ENCODE measurements at places on chromosomes 3 and 15.

DNA sequence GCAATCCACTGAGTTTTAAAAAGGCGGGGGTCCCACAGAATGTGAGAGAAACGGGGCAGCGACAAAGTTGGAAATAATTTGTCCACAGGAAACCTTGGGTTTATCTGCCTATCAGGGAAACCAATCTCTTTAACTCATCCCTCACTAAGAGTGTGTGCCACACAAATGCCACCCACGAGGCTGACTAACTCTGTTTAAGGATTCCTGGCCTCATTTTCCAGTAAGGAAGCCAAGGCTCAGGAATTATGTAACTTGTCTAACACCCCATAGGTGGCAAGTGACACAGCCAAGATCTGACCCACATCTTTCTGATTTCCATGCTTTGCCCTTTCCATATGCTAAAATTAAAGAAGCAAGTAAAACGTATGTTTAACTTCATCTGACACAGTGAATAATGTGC lies 263.2 kb downstream of the CNTN3 start:
- DNase-seq = no peak

- no peak for DNase-seq
Measured at GRCh38 chr15:42134617-42135245, 21.7 kb downstream of the PLA2G4F start.

- peak; percentile 72 for DNase-seq
Measured at GRCh38 chr3:12479919-12480427, 4.3 kb upstream of the TSEN2 start.

- peak; percentile 60 for DNase-seq
Measured at GRCh38 chr15:41512940-41513505, 604 bp downstream of the LTK start.

GRCh38 chr3:34387826-34388564 lies 589.6 kb downstream of the PDCD6IP start:
- peak; percentile 23 for DNase-seq

DNA sequence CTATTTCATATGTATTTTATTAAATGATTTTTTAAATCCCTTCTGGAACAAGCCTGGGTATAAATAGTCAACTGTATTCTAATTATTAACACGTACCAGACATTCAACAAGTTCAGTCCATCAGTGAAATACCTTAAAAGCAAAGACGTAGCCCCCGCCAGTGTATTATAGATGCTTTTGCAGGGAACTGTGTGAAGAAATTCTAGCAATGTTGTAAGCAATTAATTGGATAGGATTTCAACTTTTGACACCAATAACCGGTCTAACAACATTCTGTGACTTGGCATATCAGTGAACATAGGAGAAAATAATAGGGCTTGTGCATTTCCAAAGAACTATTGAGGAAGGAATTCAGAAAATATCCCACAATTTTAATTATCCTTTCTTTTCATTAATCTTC lies 67.2 kb upstream of the TGFBR2 start:
- no peak for DNase-seq

DNA sequence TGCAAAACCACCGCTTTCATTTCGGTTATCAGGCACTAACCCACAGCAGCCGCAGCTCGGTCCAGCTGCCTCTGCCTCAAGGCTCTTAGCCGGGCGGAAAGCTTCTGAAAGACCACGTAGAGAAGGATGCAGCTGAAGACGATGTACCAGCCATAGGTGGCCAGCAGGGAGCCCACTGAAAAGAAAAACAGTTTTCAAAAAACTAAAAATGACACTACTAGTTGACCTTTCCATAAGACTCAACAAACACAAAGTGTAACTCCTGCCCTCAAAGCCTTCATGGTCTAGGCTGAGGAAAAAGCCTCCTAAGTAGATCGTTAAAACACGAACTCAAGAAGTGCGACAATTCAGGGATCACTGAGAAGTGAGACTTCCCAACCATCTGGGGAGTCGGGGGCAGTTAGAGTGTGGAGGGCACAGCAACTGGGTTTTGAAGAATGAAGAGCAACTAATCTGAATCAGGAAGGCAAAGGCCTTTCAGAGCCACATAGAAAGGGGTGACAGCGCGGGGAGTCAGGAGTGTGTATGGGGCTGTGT lies 716 bp downstream of the SELENOS start:
- DNase-seq = peak; percentile 60

- no peak for DNase-seq
Measured at GRCh38 chr3:123279121-123279520, 77.4 kb downstream of the SEC22A start.

GRCh38 chr15:31504462-31504839 lies 177.8 kb downstream of the KLF13 start:
- DNase-seq = no peak

DNA sequence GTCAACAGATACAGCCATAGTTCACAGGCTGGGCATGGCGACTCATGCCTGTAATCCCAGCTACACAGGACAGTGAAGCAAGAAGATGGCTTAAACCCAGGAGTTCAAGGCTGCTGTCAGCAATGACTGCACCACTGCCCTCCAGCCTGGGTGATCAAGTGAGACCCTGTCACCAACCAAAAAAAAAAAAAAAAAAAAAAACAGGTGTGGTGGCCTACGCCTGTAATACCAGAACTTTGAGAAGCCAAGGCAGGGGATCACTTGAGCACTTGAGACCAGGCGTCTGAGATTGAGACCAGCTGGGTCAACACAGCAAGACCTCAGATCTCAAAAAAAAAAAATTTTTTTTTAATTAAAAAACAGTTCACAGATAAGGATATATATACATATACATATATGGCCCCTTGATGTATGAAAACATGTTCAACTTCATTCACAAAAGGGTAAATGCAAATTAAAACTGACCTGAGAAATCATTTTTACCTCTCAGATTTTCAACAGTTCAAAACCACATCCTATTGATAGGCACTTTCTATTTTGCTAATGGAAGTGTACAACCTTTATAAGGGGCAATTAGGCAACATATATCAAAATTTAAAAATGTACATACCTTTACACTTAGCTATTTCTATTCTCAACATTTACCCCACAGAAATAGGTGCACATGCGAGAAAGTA lies 51.1 kb downstream of the OSBPL10 start:
- no peak for DNase-seq

DNA sequence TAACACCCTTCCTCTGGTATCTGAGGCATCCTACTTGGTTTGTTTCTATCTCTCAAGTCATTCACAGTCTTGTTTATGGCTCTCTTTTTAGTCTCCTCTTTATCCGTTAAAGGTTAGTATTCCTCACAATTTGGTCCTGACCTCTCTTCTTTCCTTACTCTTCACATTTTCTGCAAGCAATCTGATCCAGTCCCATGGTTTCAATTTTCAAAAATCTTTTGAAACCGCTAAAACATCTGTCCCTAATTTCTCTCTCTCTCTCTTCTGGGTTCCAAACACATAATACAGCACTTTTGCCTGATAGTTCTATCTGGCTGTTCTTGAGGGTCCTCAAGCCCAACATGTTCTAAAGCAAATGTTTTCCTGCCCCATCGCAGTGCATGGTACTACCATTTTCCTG lies 149.0 kb downstream of the SERPINI1 start:
- no peak for DNase-seq

DNA sequence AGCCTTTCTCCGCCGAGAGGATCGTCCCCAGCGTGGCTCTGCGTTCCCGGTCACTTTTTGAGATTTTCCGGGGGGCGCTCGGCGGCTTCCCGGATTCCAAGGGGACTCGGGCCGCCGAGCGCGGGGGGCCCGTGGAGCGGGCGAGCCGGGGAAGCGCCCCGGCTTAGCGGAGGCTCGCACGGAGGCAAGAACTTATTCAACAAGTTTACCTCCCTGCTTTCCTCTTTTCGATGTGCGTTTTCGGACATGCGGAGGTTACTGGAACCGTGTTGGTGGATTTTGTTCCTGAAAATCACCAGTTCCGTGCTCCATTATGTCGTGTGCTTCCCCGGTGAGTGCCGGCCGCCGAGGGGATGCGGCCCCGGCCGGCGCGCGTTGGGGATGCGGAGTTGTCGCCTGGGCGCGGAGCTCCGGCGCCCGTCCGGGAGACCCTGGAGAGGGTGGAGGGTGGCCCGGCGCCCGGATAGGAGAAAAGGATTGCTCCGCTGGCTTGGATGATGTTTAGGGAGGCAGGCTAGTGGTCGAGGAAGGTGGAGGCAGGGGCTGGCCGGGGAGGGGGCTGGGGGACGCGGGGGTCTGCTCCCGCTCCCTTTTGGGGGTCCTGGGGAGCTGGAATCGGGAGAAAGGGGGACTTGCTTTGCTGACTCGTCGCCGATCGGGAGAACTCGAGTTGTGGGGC lies 810 bp downstream of the PTPRG start:
- DNase-seq = peak; percentile 32

- no peak for DNase-seq
Measured at GRCh38 chr3:23734481-23734880, 71.3 kb upstream of the UBE2E1 start.

GRCh38 chr15:74314795-74315438 lies 52.5 kb downstream of the CYP11A1 start:
- no peak for DNase-seq

DNA sequence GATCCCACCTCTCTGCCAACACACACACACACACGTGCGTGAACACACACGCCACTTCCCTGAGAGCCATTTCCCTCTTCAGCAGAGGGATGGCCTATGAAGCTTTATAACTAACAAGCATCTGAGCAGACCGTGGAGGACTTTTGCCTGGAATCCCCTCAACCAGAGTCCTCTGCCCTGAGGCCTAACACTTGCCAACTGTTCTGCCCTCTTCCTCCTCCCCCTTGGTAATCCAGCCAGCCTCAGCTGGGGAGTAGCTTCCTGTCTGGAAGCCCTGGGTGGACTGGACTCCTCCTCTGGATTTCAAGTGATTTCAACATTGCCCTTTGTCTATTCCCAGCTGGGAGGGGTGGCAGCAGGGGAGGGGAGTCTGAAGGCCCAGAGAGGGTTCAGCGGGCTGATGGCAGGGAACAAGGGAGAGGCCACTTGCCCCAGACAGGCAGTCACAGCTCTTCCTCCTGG lies 68.4 kb upstream of the HACD2 start:
- DNase-seq = peak; percentile 95

- no peak for DNase-seq
Measured at GRCh38 chr15:59338414-59338813, 34.3 kb downstream of the MYO1E start.

- no peak for DNase-seq
Measured at GRCh38 chr3:167304077-167304476, 76.0 kb downstream of the ZBBX start.

DNA sequence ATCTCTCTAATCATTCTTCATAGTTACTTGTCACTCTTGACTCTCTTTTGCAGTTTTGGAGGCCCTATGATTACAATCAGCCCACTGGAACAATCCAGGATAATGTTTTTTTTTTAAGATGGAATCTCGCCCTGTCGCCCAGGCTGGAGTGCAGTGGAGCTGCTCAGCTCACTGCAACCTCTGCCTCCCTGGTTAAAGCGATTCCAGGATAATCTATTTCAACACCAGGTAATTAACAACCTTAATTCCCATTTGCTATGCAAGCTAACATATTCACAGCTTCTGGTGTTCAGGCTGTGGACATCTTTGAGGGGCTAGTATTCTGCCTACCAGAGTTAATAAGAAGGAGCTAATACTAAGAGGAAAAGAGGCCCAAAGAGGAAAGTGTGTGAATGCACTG lies 1.1 kb upstream of the BLOC1S6 start:
- peak; percentile 5 for DNase-seq

- no peak for DNase-seq
Measured at GRCh38 chr3:111616417-111617105, 21.4 kb upstream of the ZBED2 start.

- DNase-seq = peak; percentile 86
Measured at GRCh38 chr3:121601212-121601812, 8.1 kb downstream of the FBXO40 start.

GRCh38 chr15:73564255-73564654 lies 68.9 kb downstream of the NPTN start:
- no peak for DNase-seq

- DNase-seq = peak; percentile 52
Measured at GRCh38 chr3:107951126-107951525, 139.7 kb downstream of the CD47 start.

DNA sequence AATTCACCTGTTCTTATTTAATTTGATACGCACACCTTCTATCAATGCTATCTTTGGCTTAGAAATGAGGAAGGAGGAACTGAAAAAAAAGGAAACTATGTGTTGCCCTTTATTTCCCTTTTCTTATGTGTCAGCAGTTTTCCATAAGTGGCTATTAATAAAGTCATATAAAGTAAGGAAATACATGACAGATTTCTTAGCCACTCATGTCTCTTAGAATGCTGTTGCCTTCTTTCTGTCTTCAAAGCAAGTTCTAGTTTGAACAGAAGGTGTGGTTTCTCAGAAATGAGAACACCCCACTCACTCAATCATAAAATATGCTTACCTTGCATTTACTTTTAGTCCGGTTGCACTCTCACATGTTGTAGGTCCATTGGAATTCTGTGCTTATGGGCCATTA lies 640.5 kb upstream of the GRM7 start:
- no peak for DNase-seq

GRCh38 chr3:27281671-27282150 lies 87.5 kb downstream of the NEK10 start:
- DNase-seq = no peak

DNA sequence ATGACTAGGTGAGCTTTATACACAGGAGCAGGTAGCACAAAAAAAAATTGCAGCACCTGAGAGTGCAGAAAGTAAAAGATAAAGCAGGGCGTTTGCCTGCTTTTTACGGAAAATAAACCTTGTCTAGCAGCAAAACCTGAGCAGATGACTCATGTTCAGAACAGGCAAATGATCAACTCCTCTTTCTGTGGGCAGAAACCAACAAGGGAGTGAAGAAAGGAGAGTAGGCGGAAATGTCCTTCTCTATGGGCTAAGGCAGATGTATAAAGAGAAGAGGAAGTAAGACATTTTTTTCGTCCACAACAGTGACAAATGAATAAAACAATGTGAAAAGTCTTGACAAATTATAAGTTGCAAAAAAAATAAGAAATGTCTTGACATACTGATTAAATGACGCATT lies 24.5 kb upstream of the GMNC start:
- DNase-seq = no peak

DNA sequence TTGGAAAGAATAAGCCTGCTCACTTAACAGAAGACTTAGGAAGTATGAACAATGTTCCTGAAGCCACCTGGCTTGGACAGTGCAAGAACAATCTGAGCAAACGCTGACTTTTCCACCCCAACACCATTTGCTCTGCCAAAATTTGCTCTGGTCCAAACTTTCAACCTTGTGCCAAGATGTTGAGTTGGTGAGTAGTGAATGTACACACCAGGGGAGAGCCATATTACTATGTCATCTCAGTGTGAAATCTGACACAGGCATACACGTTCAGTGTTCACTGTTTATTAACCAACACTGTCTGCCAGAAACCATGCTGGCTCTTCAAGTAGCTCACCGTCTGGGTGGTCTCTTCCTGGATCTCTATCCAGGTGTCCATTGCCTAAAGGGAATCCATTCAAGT lies 152.9 kb upstream of the LPP start:
- no peak for DNase-seq

DNA sequence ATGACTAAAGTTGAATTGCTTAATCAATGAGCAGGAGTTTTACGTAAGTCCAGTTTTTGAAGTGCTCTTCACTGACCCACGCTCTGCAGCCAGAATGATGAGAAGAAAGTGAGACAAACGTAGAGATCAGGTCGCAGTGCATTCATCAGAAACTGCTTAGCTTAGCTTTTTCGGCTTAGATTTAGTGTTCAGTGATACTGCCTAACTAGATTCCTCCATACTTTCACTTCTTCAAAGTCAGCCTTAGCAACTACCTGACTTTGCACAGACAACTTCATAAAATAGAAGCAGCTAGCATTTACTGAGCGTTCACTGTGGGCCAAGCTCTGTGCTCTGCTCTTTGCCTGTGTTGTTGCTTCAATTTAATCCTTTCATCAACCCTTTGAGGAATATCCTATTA lies 116.1 kb downstream of the KCNH8 start:
- no peak for DNase-seq

- DNase-seq = no peak
Measured at GRCh38 chr15:65521350-65521749, 3.9 kb upstream of the DPP8 start.
